ENCODE measurements at places on chromosomes 6 and 20. TPM values are rescaled to one million over a fixed set of nuclear protein-coding genes. Genes with fewer than 3 reads are reported as not detected.
A peak's percentile ranks its signal among the peaks of the same experiment; 100 is the strongest.

The KCNS1 gene
- polyA plus RNA-seq: 0.57 TPM

The AIF1 gene
- polyA plus RNA-seq: 79.0 TPM

The SLC17A3 gene
- 0.40 TPM for polyA plus RNA-seq

The SMIM26 gene
- polyA plus RNA-seq: 96.1 TPM

DNA sequence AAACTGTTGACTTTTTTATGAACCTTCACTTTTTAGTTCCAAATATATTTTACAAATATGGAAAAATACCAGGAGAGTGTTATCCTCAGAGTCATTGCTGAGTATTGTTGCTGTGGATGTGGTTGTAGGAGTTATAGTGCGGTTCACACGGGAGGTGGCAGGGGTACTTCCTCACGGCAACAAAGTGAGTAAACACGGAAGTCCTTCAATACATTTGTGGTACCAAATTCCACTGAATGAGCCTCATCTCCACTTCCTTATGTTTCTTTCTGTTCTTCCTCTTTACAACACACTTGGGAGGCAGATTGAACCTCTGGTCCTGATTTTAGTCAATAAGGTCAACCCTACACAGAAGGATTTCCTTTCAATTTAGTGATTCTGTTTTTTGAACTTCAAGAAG is 371.8 kb downstream of the BTBD3 start:
- DNase-seq: no peak

GRCh38 chr20:461254-462198 is 807 bp downstream of the TBC1D20 start:
- peak; percentile 16 for DNase-seq

GRCh38 chr6:148518511-148519156 is 176.0 kb downstream of the SASH1 start:
- no peak for DNase-seq

DNA sequence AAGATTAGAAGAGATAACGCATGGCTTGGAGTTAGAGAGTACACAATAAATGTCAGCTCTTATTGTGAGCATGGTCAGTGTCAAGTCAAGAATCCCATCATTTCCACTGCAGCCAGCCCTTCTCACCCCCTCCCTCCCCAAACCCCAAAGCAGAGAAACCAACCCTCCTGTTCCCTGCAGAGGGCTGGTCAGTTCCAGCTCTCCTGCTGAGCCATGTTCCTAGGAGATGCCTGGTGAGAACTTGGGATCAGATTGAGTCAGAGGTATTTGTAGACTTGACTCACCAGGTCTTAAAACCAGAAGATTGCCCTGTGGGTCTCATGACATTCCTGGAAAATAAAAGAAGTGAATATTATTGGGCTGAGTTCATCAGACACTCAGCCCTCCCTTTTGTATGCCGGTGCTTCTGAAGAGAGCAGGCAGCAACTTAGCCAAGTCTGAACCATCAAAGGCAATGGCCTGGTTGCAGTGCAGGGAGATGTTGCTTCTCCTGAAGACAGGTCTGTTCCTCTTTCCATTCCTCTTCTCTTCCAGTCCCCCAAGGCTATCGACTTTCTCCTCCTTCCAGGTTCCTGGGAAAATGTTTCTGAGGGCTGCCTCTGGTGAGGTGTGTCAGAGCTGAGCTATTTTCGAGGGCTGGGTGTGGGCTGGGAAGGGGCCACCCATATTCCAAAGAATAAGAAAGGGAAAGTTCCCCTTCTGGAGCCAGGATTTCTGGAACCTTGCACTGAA is 278.2 kb upstream of the SUPT3H start:
- DNase-seq: no peak

DNA sequence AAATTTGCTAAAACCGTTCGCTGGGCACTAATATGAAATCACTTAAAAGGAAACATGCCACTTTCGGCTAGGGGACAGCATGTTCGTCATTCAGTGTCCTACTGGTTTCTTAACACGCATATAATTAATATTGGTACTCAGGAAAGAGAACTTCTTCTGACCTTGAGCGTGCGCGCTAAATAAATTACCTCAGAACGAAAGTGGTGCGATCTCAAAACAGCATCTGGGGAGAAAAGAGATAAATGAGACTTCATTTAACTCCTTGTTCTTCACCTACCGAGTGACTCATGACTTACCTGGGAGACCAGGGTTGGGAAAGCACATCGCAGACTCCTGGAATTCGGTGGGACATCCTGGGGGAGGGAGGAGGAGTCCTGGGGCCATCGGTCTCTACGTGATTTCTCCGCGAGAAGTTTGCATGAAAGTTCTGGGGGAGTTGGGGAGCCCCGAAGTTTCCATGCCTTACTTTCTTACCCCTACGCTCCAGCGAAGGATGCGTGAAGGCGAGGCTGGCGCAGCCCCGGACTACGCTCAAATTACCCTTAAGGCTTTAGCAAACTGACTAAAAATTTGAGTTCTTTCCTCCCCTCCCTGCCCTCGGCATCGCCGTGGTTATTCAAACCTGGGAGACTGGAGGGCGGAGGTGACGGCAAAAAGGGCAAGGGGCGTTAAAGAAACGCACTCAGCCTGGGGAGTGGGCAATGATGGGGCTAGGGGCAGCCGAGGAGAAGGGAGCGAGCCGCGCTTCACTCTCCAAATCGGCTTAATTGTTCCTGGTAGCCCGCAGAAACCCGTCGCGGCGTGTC is 1.1 kb upstream of the BEND6 start:
- no peak for DNase-seq

DNA sequence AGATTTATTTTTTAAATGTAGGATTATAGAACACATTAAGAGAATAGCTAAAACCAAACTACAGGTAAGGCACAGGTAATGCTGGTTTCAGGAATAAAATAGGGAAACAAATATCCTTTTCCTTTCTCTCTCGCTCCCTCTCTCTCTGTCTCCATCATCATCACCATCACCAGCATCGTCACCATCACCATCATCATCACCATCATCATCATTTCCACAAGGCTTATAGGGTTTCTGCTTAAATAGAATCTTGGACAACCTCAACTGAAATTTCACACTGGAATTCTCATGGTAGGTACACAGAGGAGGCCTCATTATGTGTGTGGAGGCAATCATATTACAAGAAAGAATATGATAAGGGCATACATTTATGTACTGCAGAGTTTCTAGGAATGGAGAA is 823.6 kb downstream of the MAFB start:
- DNase-seq: no peak

All from right renal pelvis (tissue), 4 donors.